ENCODE measurements at places on chromosomes 5 and 9.

GRCh38 chr5:40037713-40038112 is 612.9 kb upstream of the DAB2 start:
- no peak overlapping the region for H3K4me3 ChIP-seq
- H3K27me3 ChIP-seq = no peaks in the 10 kb centered on the region
- no peak overlapping the region for H3K27ac ChIP-seq
- H3K4me1 ChIP-seq = no peaks in the 10 kb centered on the region
- no peaks in the 10 kb centered on the region for H3K36me3 ChIP-seq
- DNase-seq = no peak

GRCh38 chr9:78021697-78022096 is 9.9 kb downstream of the GNAQ start:
- no peaks in the 10 kb centered on the region for H3K36me3 ChIP-seq
- no peaks in the 10 kb centered on the region for H3K27me3 ChIP-seq
- H3K4me1 ChIP-seq = peaks cover 7% of the 10 kb centered on the region
- no peak overlapping the region for H3K27ac ChIP-seq

GRCh38 chr5:128300181-128300580 is 216.6 kb downstream of the SLC12A2 start:
- no peaks in the 10 kb centered on the region for H3K27me3 ChIP-seq
- H3K4me1 ChIP-seq = no peaks in the 10 kb centered on the region
- DNase-seq = no peak
- no peaks in the 10 kb centered on the region for H3K36me3 ChIP-seq
- no peak overlapping the region for H3K4me3 ChIP-seq

- H3K36me3 ChIP-seq = no peaks in the 10 kb centered on the region
- no peaks in the 10 kb centered on the region for H3K4me1 ChIP-seq
- no peaks in the 10 kb centered on the region for H3K27me3 ChIP-seq
- H3K4me3 ChIP-seq = no peak overlapping the region
- no peak for DNase-seq
- no peak overlapping the region for H3K27ac ChIP-seq
Observed at GRCh38 chr5:116766470-116766947, 191.9 kb upstream of the SEMA6A start.

GRCh38 chr9:115106642-115107041 is 11.3 kb downstream of the TNC start:
- no peaks in the 10 kb centered on the region for H3K36me3 ChIP-seq
- H3K4me1 ChIP-seq = no peaks in the 10 kb centered on the region
- no peak overlapping the region for H3K4me3 ChIP-seq
- no peak overlapping the region for H3K27ac ChIP-seq
- no peaks in the 10 kb centered on the region for H3K27me3 ChIP-seq

GRCh38 chr5:81427566-81427965 is 33.6 kb upstream of the ACOT12 start:
- no peak overlapping the region for H3K27ac ChIP-seq
- no peak overlapping the region for H3K4me3 ChIP-seq
- H3K4me1 ChIP-seq = no peaks in the 10 kb centered on the region
- H3K27me3 ChIP-seq = no peaks in the 10 kb centered on the region

- no peaks in the 10 kb centered on the region for H3K27me3 ChIP-seq
- H3K27ac ChIP-seq = no peak overlapping the region
- no peaks in the 10 kb centered on the region for H3K36me3 ChIP-seq
- H3K4me3 ChIP-seq = no peak overlapping the region
- DNase-seq = no peak
Observed at GRCh38 chr5:61910771-61911170, 395.2 kb upstream of the KIF2A start.

DNA sequence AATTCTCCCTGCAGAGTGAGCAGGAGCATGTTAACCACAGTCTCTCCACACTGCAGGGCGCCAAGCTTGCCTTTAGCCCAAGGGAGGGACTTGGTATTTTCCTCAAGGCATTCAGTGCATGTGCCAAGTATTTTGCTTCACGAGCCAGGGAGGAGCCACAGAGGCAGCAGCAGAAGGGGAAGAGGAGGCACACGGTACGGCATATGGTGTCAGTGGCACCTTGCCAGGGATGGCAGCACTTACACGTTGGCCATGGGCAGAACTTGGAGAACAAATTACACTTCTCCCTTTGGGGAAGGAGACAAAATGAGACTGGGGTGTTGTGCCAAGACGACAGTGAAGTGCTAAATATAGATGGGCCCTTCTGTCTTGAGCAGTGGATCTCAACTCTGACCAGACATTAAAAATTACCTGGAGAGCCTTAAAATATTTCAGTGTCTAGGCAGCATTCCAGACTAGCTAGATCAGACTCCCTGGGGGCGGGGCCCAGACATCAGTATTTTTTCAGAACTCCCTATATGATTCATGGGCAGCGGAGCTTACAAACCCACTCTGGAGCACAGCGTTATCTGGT is 155.8 kb downstream of the DRD1 start:
- H3K27ac ChIP-seq = no peak overlapping the region
- H3K27me3 ChIP-seq = no peaks in the 10 kb centered on the region
- no peaks in the 10 kb centered on the region for H3K4me1 ChIP-seq

DNA sequence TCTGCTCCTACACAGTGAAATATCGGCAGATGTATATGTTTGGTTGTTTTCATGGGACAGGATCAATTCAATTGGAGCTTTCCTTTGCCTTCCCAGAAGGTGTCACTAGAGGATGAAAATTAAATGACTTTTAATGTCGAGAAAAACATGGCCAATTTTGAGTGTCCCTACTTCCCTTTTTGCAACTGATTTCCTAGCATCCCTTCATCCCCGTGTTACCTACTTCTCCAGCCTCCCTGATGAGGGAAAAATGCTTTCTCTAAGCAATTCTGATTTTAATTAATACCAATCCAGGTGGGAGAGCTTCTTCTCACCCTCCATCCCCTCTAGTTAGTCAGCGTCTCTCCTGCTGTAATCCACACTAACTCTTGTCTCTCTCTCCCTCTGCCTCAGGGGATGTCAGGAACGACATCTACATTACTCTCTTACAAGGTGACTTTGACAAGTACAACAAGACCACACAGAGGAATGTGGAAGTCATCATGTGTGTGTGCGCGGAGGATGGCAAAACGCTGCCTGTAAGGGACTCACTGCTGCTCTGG is 64.9 kb downstream of the DOCK2 start:
- no peaks in the 10 kb centered on the region for H3K4me1 ChIP-seq
- no peak overlapping the region for H3K27ac ChIP-seq
- DNase-seq = no peak
- H3K27me3 ChIP-seq = no peaks in the 10 kb centered on the region

DNA sequence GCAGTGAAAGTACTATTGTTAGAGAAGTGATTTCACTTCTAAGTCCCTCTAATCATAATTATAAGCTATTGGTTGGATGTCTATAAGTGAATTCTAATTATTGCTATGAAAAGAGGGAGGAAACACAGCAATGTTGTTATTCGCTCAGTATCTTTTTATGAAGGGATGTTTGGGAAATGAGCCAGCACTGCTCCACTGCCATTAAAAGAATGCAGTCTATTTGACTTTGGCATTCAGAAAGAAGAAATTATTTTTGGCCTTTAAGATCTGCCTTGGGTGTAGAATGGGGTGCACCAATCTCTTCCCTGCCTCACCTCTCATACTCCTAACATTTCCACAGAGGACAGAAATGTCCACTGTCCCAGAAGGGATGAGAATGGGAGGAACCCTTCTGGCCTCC is 332.0 kb downstream of the SPATA31D1 start:
- no peaks in the 10 kb centered on the region for H3K36me3 ChIP-seq
- H3K4me1 ChIP-seq = no peaks in the 10 kb centered on the region
- no peak overlapping the region for H3K4me3 ChIP-seq

- no peak overlapping the region for H3K4me3 ChIP-seq
- H3K27me3 ChIP-seq = no peaks in the 10 kb centered on the region
- DNase-seq = no peak
- peaks cover under 1% of the 10 kb centered on the region for H3K4me1 ChIP-seq
- peaks cover 40% of the 10 kb centered on the region for H3K36me3 ChIP-seq
Observed at GRCh38 chr5:143314659-143315058, 88.8 kb downstream of the NR3C1 start.

Data from effector memory CD4-positive, alpha-beta T cell (primary cell).